DMS 273 treated with DMSO at 0.1 percent for 48 hours (cell line): ENCODE measurements at places on chromosomes 7 and 10.

DNA sequence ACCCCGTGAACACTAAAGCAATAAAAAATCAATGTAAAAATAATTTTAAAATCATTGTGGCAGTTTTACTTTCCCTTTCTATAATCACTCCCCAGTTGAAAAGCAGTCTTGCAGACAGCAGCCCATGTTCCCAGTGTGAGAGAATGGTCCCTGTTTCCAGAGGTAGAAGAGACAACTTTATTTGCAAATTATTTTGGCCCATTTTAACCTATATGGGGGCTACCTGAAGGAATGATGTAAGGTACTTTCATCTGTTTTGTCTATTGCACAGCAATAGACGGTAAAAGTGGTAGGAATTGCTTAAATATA lies 559.8 kb downstream of the ZWINT start:
- no peak for DNase-seq

DNA sequence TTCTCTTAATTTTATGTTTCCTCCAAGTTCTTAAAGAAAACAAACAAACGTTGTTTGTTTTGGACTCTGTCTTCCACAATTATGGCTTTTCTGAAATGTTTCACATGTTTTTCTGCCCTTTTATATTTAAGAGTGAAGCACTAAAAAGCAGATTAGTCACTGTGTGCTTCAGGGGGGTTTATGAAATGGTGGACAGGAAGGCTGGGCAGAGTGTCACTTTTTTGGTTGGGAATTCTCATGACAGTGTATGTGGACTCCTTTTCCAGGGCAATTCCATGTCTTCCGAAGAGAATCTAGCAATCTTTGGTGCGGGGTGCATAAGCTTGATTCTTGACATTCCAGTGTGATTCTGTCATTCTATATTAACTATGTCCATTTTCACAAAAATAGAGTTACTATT lies 669.4 kb downstream of the PARD3 start:
- no peak for DNase-seq

GRCh38 chr7:64613653-64614052 lies 50.8 kb upstream of the ZNF680 start:
- DNase-seq, result no peak

GRCh38 chr7:127730658-127731276 lies 78.8 kb downstream of the SND1 start:
- DNase-seq, result no peak

DNA sequence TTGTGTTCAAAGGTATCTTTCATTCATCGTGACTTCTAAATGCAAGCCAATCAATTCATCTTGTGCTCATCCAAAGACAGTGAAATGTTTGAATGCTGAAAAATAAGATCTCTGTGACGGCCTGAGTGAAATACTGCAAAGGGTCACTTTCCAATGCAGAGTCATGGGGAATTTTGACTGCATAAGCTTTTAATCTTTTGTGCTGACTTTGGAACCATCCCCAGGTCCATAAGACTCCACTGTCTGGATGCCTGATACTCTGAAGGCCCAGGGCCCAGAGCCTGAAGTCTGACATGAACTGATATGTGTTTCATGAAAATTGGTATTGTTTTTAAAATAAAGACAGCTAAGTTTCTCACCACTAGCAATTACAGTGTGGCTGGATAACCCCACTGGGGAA lies 39.0 kb downstream of the PPP1R3C start:
- DNase-seq, result no peak

DNA sequence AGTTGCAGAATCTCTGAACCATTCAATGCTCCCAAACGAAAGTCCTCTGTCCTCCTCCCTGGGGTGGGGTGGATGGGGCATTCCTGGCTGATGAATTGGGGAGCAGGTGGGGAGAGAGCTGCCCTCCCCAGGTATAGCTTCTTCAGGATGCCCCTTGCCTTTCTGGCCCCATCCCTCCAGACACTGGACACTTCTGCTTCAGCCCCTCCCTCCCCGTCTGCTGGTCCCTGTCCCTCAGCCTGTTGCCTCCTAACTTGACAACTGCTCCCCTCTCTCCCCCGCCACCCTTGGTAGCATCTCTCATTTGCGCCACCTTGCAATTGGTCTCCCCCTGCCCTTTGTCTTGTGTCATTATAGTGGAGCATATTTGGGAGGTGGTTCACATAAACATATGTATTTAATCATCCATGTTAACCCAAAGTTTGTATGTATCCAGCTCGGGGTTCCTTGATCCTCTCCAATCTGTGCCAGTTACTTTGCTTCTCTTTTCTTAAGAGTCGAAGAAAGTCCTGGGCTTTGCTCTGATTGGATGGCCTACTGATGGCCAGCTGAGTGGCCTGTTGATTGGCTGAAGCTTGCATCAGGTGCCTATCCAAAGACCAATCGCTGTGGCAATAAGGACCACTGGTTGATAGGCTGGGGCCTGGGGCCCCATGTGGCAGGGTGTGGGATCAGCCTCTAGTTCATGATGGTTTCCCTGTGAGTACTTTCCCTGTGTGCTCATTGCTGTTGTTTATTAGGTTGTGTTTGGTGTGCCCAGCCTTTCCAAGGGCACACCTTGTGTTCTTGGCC lies 4.0 kb upstream of the GCK start:
- no peak for DNase-seq
